Left lung (tissue), 14 donors: ENCODE measurements at places on chromosomes 2 and 18. TPM values are rescaled to one million over a fixed set of nuclear protein-coding genes. Genes with fewer than 3 reads are reported as not detected.

The POMC gene
- 1.5 TPM for total RNA-seq

The LRRC30 gene
- total RNA-seq, result not detected

The ZSCAN30 gene
- total RNA-seq, result 16.1 TPM

The RSAD2 gene
- total RNA-seq, result 12.5 TPM

The ZNF532 gene
- total RNA-seq, result 56.2 TPM

The LRRTM4 gene
- total RNA-seq, result 0.89 TPM
